Stimulated activated CD8-positive, alpha-beta memory T cell treated with anti-CD3 and anti-CD28 coated beads, Interleukin-4, amount 100 ng/mL, for 4 hours (primary cell): ENCODE measurements at places on chromosomes 4 and X.

- DNase-seq: no peak
Observed at GRCh38 chrX:44669626-44670025, 127.0 kb upstream of the FUNDC1 start.

DNA sequence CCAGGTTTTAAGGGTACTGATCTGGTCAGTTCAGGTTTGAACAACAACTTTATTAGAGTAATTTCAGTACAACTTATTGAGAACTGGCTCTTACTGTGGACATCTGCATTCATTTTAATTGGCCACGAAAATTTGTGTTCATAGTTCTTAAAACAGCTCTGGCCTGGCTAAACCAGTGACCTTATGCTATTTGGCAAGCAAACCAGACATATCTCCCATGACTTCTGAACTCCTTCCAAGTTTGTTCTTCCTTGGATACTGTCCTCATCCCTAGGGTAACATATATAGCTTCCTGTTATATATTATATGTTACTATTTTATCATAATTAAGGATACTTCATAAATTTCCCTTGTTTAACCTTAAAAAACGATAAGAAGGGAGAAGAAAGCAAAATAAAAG is 841.9 kb downstream of the TRAM1L1 start:
- no peak for DNase-seq

GRCh38 chr4:164935363-164935762 is 42.1 kb downstream of the TRIM61 start:
- DNase-seq: no peak

DNA sequence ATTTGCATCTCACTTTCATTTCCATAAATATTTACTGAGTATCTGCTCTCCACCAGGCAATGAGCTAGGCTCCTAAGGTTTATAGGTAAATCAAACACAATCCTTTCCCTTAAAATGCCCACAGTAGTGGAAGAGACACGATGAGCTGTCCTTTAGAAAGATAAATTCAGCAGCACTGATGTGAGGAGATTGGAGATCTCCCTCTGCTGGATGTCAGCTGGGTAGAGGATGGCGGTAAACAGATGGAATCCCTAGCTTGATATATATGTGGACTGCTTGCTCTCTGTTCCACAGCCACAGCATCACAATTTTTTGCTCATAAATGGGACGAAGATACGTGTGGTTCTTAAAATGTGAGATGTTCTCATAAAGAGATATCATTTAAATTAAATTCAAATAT is 216.4 kb upstream of the RASGEF1B start:
- DNase-seq: no peak

GRCh38 chr4:145716200-145716599 is 36.3 kb downstream of the C4orf51 start:
- DNase-seq: no peak

- no peak for DNase-seq
Observed at GRCh38 chrX:20591246-20591645, 324.5 kb upstream of the RPS6KA3 start.

GRCh38 chr4:123599061-123599919 is 202.7 kb downstream of the SPRY1 start:
- no peak for DNase-seq

DNA sequence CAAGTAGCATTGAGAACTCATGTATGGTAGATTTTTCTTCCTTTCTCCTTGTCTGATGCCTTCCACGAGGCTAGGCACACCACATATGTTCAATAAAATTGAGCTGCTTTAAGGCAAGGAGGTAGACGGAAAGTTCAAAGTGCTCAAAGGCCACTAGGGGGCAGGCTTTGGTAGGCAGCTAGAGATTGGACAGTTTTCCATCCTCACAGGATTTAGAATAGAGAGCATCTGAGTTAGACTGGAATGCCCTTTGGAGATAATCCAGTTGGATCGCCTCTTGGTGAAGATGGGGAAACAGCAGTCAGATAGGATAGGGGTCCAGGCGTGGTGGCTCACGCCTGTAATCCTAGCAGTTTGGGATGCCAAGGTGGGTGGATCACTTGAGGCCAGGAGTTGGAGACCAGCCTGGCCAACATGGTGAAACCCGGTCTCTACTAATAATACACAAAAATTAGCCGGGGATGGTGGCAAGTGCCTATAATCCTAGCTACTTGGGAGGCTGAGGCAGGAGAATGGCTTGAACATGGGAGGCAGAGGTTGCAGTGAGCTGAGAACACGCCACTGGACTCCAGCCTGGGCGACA is 30.4 kb downstream of the ELF4 start:
- no peak for DNase-seq

DNA sequence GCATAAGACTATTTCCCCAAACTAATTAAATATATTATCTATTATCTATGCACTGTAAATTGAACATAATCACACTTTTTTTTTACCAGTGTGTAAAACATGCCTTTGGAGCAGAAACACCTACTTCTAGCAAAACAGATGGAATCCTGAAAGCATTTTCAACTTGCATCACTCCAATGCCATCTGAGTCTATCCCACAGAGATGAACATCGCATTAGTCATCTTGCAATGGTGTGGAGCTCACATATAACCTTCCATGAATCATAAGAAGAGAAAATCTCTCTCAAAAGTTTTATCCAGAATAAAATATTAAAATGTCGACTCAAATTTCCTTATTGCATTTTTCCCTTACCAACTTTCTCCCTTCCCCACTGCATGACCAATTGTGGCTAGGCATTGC is 406.7 kb upstream of the ACTRT1 start:
- no peak for DNase-seq

- DNase-seq: no peak
Observed at GRCh38 chr4:42658261-42658660, 1.4 kb upstream of the ATP8A1 start.

- DNase-seq: no peak
Observed at GRCh38 chr4:57405359-57405758, 295.2 kb upstream of the IGFBP7 start.

- DNase-seq: no peak
Observed at GRCh38 chr4:143498021-143498420, 15.5 kb upstream of the SMARCA5 start.

DNA sequence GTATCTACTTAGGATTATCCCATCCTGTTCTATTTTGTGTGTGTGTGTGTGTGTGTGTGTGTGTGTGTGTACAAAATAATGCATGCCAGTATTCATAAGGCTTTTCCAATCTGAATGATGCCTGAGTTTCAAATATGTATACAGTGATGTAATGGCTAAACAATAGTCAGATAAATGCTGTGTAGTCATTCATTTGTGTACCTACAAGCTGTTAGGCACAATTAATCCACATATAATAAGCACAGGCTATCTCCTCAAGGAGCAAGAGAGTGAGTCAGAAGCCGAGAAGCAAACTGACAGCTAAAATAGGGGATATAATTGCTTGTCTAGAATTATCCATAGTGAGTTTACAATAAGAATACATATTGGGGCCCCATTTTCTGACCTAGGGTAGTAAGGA is 15.7 kb downstream of the DMD start:
- no peak for DNase-seq

- DNase-seq: no peak
Observed at GRCh38 chr4:77819404-77819842, 255 bp upstream of the CNOT6L start.

GRCh38 chr4:71456841-71457240 is 118.0 kb downstream of the SLC4A4 start:
- DNase-seq: no peak

DNA sequence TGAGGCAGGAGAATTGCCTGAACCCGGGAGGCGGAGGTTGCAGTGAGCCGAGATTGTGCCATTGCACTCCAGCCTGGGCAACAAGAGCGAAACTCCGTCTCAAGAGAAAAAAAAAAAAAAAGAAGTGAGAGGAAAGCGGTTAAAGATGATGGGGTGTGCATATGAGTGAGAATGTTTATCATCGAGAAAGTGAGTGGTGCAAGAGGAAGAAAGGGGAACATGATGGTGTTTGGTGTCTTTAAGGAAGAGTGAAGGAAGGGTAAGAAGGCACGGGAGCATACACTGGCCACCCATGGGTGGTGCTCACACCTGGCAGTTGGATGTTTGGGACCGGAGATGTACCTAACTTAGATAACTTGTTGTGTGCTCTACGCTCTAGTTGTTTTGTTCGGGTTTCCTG is 62.2 kb downstream of the STOX2 start:
- DNase-seq: no peak

DNA sequence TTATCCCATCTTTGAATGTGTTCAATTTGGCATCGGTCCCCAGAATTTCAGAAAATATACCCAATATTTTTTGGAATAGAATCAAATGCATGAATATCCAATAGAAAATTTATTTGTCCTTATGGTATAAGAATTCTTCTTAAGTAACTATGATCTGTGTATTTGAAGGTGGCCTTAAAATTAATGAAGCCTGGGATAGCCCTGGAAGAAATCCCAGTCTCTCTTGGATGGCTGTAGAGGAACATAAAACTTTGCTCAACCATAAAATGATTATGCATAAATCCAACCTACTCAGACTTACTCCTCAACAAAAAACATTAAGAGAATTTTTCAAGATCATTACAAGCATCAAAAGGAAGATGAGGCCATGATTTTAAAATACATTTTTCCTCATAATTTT is 269.4 kb upstream of the SMIM31 start:
- no peak for DNase-seq

DNA sequence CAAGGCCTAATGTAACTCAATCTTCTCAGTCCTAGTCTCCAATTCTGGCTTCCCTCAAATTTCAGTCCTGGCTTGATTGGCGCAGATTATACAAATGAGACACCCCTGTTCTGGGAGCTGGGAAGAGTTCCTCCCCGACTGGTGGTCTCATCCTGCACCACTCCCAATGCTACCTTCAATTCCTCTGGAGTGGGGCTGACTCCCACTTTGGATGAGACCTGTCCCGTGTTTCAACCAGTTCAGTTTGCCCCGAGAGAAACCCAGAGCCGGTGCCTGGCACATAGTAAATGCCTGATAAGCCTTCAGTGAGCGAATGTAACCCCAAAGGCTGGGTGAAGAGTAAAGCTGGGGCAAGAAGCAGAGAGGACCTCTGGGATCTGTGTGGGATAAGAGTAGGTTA is 4.0 kb upstream of the SYP start:
- no peak for DNase-seq

DNA sequence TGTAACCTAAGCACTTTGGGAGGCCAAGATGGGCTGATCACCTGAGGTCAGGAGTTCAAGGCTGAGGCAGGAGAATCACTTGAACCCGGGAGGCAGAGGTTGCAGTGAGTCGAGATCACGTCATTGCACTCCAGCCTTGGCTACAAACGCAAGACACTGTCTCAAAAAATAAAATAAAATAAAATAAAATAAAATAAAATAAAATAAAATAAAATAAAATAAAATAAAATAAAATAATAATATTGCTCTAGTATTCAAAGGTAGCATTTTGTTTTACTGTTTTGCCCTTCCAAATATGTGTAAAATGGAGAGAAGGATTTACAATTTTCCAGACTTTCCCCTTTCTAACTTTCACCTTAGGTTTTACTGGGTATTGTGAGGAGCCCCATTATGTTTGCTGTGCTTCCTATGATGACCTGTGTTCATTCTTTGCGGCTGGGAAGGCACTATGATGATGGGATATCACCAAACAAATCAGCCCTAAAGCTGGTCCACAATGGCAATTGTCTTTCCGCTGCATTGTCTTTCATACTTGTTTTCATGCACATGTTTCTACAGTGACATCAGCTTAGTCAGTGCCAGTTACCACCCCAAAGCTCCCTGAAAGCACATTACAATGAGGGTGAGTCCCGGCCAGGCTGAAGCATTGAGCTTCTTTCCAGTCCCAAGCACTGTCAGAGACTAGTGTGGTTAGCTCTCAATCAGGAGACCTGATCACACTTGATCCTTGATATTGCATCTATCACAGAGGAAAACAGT is 50.8 kb downstream of the DTHD1 start:
- DNase-seq: no peak

DNA sequence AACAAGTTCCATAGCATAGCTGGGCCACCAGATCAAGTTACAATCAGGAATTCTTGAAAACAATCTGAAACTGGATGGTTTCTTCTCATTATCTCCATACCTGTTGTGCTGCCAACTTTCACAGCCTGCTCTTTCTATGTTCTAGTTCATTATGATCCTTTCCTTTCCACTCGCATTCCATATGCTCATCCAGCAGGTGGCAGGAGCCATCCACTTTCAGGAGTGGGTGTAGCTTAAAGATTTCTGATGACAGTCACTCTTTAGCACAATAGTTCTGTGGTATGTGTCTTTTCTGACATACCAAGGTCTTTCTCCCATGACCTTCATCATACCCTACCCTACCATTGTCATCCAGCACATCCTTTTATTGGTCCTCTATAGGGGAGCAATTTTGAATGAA is 46.4 kb downstream of the PAGE2 start:
- no peak for DNase-seq

GRCh38 chr4:173038192-173038896 is 130.3 kb upstream of the GALNT7 start:
- no peak for DNase-seq

DNA sequence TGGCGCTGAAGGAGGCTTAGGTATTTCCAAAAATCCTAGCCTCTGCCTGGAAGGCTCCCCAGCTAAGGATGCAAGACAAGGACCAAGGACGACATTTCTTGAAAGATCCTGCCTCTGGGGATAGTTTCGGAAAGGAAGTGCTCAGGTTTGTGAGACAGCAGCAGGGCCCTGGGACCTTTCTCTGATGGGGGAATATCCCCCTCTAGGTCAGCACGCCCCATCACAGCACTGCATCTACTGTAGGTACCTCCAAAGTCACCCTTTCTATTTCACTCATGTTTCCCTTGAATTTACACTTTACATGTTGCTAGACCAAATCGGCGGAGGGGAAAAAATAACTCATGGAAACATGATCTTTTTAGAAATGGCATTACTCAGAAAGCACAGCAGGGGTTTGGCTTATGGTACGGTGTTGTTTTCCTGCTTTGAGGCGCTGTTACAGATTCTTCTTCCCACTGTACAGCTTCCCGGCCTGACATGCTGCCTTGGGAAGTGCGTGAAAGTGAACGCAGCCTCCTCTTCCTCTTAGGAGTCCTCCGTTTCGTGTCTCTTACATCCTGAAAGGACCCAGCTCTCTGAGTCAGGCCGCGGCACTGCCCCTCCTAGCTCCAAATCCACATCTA is 77.2 kb upstream of the DHRSX start:
- no peak for DNase-seq

- DNase-seq: no peak
Observed at GRCh38 chr4:42653626-42654560, 3.0 kb downstream of the ATP8A1 start.

GRCh38 chrX:8971116-8971515 is 62.8 kb downstream of the FAM9B start:
- no peak for DNase-seq

GRCh38 chr4:138948918-138949317 is 66.7 kb upstream of the NOCT start:
- DNase-seq: no peak
